ENCODE measurements at places on chromosomes 7 and 10. TPM values are rescaled to one million over a fixed set of nuclear protein-coding genes. Genes with fewer than 3 reads are reported as not detected.

CD36 gene
- total RNA-seq: 132 TPM

NHLRC2 gene
- 6.9 TPM for total RNA-seq

PRLHR gene
- total RNA-seq: not detected

OR6V1 gene
- total RNA-seq: not detected

FKBP6 gene
- total RNA-seq: not detected

All from smooth muscle cell of the coronary artery (primary cell).